ENCODE measurements at places on chromosomes 6 and 20.
A peak's percentile ranks its signal among the peaks of the same experiment; 100 is the strongest.

GRCh38 chr20:40540166-40540565 lies 148.9 kb downstream of the MAFB start:
- DNase-seq, result no peak

- no peak for DNase-seq
Observed at GRCh38 chr6:11798538-11798937, 19.9 kb upstream of the ADTRP start.

GRCh38 chr20:25509084-25509483 lies 76.2 kb downstream of the NINL start:
- DNase-seq, result no peak

GRCh38 chr6:55524441-55524840 lies 54.6 kb downstream of the HMGCLL1 start:
- no peak for DNase-seq

GRCh38 chr20:20668639-20669038 lies 43.8 kb downstream of the RALGAPA2 start:
- DNase-seq, result no peak

DNA sequence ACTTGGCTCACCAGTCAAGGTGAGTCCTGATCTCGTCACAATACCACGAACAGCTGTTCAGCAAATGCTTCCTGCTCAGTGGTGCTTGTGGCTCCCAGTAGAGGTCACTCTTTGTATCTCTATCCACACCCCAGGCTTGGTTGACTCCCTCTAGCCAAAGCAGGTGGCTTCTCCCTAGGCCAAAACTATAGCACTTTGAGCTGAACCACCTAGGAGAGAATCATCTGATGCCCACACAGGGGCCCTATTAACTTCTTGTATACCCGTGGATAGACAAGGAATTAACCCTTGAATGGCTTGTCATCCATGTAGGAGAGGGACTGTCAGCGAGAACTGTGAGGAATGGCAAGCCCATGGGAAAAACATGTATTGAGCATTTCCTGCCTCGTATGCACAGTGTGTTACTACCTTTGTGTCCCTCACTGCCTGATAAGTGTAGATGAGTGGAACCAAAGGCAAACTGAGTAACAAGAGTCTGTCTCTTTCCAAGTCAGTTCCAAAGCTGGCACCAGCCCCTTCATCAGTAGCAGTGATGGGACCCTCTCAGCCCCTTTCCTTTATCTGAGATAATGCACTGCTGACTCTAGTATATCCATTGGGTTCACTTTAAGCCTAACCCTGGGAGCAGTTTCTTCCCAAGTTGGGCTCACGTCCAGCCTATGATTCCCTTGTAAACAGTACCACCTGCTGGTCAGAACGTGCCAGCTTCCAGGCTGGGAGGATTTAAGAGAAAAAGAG lies 42.5 kb downstream of the EIF2S2 start:
- peak; percentile 80 for DNase-seq

DNA sequence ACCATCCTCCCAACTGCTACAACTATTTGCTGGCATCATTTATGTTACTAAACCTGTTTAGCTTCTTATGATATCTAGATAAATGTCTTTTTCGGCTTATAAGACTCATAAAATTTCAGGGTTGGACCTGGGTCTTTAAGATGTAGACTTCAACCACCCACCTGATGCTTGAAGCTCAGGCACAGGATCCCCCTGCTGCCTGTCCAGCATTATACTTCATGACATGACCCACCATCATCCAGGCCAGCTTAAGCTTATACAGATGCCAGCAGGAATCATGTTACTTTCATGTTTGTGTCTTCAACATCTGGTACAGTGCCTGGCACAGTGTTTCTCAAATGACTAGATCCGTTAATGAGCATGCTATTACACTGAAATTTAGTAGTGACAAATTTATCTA lies 47.4 kb downstream of the SLC17A5 start:
- DNase-seq, result no peak

- DNase-seq, result peak; percentile 26
Observed at GRCh38 chr6:169905041-169905807, 153.8 kb downstream of the ERMARD start.

GRCh38 chr20:59825944-59826759 lies 107.3 kb downstream of the SYCP2 start:
- DNase-seq, result peak; percentile 51

- DNase-seq, result no peak
Observed at GRCh38 chr6:13664703-13665352, 46.8 kb downstream of the RANBP9 start.

- no peak for DNase-seq
Observed at GRCh38 chr6:109262261-109262660, 120.0 kb downstream of the CD164 start.

- DNase-seq, result no peak
Observed at GRCh38 chr6:10684618-10685017, 9.8 kb downstream of the C6orf52 start.

DNA sequence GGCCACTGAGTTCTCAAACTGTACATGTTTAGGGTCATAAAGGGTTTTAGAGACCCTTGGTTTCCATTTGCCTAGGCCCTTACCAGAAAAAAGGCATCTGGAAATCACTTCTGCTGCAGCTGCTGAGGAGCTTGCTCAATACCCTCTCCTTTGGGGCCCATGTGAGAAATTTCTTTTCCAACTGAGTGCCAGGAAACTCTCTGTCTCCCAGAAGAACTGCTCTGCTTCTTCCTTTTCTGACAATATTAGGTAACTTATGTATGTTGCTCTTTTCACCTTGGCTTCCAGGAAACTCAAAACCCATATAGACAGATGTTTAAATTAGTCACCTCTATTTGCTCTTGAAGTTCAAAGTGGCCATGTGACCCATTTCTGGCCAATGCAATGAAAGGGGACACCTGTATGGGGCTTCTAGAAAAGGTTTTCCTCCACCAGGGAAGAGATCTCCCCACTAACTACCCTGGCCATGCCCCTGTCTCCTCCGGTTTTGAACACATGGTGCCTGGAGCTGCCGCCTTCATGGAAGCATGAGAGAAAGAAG lies 121.6 kb downstream of the PREX1 start:
- no peak for DNase-seq

- no peak for DNase-seq
Observed at GRCh38 chr6:89034586-89035251, 45.8 kb upstream of the PNRC1 start.

- DNase-seq, result no peak
Observed at GRCh38 chr20:63924241-63924640, 29.3 kb downstream of the DNAJC5 start.

- DNase-seq, result no peak
Observed at GRCh38 chr6:74826263-74826662, 379.6 kb downstream of the COL12A1 start.

DNA sequence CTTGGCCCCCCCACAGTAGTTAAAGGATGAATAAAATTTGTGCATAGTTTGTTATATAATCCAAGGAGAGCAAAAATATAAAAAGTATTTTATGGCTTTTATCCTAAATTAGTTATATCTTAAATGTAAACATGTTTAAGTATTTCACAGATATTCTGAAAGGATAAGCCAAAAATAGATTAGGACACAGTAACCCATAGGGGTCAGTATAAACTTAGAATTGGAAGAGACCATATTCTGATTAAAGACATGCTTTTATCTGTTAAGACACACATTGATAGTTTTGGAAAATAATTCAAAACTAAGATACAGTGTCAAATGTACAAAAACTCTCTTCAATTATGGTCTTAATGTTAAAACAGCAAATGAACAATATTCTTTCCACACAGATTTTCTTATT lies 4.5 kb upstream of the SERINC1 start:
- no peak for DNase-seq

GRCh38 chr6:116672306-116672705 lies 3.7 kb upstream of the ZUP1 start:
- DNase-seq, result no peak

DNA sequence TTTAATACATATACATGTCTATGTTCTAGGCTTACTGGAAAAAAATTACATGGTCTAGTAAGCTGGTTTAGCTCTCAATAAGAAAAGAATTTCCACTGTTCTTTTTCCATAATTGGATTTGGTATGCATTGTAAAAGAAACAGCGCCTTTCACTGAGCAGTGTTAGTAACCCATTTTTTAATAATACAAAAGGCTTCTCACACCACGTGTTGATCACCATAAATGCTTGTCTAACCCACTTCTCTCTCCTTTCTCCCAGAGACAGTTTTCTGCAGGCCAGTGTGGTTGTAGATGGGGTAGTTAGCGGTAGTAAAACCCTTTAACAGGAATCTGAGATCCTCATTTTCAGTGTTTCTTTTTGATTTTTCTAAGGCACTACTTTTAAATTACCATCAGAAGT lies 348.7 kb upstream of the MANEA start:
- no peak for DNase-seq

DNA sequence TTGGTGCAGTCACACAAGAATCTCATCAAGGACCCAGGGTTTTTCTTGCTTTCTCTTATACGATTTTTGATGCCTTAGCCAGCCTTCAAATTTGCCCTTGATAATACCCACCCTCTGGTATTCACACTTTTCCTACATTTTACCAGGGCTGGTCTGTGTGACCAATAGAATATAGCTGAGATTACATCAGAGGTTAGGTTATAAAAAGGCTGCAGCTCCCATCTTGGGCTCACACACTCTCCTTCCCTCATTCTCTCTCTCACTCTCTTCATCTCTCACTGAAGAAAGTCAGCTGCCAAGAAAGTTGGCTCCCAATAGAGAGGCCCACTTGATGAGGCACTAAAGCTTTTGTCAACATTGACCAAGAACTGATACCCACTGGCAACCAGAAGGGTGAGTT lies 4.1 kb upstream of the PNPLA1 start:
- DNase-seq, result no peak

DNA sequence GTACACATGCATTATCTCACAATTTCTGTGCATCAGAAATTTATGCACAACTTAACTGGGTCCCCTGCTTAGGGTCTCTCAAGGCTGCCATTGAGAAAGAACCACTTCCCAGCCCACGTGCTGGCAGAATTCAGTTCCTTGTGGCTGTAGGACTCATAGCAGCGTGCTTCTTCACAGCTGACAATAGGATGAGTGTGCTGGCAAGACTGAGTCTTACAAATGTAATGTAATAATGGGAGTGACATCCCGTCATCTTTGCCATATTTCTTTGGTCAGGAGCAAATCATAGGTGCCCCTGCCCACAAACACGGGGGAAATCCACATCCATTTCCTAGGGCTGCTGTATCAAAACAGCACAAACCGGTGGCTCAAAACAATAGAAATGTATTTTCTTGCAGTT lies 77.4 kb downstream of the FIG4 start:
- DNase-seq, result no peak

DNA sequence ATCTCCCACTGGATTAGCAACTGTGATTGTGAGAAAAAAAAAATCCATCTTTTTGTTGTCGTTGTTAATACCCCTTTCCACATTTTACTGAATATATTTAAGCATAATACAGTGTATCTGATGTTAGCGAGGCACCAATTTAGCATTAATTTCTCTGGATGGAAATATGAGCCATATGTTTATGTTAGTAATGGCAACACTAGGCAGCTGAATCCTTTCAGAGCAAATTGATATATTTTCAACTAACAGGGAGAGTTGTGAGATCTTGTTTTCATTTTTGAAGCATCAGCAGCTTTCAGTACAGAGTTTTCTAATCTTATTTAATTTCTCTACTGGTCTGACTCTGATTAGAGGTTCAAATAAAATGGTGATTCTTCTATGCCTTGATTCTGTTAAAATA lies 84.8 kb upstream of the HDAC2 start:
- no peak for DNase-seq

- DNase-seq, result peak; percentile 80
Observed at GRCh38 chr6:152338335-152339125, 298.6 kb downstream of the SYNE1 start.

- no peak for DNase-seq
Observed at GRCh38 chr6:12968839-12969558, 252.4 kb downstream of the PHACTR1 start.

GRCh38 chr6:158924499-158925455 lies 75.2 kb downstream of the RSPH3 start:
- DNase-seq, result no peak

DNA sequence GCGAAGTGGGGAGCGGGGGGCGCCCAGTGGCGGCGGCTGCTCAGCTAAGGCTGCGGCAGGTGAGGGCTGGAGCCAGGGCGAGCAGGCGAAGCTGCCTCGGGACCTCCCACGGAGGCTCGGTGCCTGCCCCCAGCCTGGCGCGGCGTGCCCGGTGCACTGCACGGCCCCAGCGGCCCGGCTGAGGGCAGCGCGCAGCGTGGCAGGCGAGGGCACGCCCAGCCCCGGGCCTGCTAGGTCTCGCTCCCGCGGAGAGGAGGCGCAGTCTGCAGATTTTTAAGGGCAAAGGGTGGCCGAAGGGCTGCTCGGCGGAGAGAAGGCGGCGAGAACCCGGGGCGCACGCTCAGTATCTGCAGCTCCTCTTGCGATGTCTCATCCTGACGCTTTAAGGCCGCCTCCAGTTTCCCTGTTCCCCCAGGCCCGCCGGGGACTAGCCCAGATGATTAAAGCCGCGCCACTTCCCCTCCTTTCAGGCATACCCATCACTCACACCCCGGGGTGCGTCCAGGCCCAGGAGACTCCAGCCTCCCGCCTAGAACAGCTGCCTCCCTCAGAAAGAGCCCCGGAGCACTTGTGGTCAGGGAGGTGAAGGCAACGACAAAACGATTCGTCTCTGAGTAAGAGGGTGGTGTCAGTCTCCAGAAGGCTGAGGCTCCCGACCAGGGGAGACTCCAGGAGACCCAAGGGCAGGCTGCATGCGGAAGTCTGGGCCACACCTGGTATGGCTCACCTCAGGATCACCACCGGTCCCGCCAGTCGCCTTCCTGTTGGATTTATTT lies at the start of gene FERMT1:
Gene FERMT1 (minus strand): TSS at position 158 of the 776 bp plus-strand sequence. CDS start 3,476 bp downstream, outside the sequence.
- DNase-seq, result no peak

- no peak for DNase-seq
Observed at GRCh38 chr20:50728981-50729874, 2.2 kb upstream of the PARD6B start.

GRCh38 chr20:2663364-2663886 lies 591 bp downstream of the IDH3B start:
- no peak for DNase-seq

DNA sequence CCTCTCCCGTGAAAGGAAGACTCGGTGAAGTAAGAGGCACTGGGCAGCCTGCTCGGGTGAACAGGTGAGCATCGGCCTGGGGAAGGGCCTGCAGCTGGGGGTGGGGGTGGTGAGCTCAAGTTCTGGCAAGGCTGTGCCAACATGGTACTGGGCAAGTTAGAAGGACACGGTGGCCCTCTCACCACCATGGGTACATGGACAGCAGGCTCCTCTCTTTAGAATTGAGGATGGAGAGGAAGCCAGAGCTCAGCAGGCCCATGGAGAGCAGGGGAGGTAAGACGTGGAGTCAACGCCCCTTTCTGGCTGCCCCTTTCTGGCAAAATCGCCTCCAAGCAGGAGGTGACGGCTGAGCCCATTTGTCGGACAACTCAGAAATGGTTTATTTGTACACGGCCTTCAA lies 135.6 kb downstream of the ANKRD60 start:
- no peak for DNase-seq

DNA sequence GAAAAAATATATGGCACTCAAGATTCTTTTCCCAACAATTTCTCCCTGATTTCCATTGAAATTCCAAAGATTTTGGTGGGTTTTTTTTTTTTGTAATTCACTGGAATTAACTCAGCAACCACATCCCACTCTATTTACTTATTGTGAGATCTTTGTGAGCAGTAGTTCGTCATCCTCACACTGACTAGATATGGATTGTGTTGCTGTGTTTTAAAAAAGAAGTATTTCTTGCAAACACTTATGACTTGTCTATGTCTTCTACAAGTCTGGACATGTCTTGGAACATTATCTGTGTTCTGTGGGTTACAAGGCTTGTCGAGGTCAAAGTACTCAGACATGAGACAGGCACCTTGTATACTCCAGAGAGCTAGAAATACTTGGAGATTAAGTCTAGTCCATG lies 7.3 kb upstream of the TENT5A start:
- DNase-seq, result no peak
